Activated CD8-positive, alpha-beta T cell treated with anti-CD3 and anti-CD28 coated beads, Interleukin-2, amount 10 ng/mL, durations not matched to agents 7 days and 5 days (primary cell): ENCODE measurements at places on chromosomes 7 and 10.
A peak's percentile ranks its signal among the peaks of the same experiment; 100 is the strongest.

DNA sequence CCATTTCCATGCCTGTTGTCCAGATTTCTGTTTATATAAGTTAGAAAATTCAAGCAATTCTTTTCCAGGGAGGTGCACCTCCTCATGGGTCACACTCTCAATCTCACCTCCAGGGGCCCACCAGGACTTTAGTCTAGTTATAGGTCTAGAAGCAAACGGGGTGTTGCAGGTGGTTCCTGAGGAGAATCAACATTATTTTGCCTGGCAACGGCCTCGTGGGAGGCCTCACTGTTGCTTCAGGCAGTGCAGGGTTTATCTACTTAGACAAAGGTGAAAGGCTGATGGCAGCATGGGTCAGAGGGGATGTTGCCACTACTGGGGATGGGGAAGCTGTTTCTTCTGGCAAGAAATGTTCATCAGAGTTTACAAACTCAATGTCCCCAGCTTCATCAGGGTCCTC, 56.7 kb upstream of the LRRC18 start:
- DNase-seq, result no peak

DNA sequence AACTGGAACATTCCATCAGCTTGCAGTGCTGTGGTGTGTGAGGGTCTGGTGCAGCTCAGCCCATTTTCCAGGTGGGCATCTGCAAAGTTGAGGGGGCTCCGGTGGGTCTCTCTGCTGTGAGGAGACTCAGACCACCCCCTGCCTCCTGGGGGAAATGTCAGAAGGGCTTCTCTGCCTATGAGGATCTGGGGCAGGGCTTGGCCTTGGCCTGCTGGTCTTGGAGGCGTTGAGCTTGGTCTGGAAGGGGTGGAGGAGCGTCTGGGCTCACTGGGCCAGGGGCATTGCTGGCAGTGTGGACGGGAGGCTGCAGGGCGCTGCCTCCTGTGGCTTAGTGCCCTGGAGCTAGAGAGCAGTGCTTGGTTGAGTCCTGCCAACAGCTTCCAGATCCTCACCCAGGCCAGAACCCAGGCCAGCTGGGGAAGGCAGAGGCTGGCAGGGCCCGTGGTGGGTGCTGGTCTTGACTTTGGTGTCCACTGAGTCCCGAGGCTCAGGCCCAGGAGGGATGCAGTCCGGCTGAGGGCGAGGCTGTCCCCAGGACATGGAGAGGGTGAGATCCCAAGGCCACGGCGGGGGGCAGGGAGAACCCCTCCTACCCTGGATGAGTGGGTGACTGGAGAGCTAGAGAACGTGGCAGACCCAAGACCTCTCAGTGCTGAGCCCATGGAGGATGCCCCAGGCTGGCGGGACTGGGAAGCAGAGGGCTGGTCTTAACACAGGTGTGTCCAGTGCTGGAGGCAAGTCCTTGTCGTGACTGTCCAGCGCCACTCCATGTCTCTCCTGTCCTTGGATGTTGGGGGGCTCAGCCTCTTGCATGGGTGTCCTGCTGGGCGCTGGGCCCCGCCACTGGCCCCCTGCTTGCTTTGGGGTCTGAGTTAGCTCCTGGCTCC, 2.8 kb downstream of the SPRN start:
- DNase-seq, result no peak

GRCh38 chr10:82288461-82288881, 413.5 kb downstream of the NRG3 start:
- no peak for DNase-seq

DNA sequence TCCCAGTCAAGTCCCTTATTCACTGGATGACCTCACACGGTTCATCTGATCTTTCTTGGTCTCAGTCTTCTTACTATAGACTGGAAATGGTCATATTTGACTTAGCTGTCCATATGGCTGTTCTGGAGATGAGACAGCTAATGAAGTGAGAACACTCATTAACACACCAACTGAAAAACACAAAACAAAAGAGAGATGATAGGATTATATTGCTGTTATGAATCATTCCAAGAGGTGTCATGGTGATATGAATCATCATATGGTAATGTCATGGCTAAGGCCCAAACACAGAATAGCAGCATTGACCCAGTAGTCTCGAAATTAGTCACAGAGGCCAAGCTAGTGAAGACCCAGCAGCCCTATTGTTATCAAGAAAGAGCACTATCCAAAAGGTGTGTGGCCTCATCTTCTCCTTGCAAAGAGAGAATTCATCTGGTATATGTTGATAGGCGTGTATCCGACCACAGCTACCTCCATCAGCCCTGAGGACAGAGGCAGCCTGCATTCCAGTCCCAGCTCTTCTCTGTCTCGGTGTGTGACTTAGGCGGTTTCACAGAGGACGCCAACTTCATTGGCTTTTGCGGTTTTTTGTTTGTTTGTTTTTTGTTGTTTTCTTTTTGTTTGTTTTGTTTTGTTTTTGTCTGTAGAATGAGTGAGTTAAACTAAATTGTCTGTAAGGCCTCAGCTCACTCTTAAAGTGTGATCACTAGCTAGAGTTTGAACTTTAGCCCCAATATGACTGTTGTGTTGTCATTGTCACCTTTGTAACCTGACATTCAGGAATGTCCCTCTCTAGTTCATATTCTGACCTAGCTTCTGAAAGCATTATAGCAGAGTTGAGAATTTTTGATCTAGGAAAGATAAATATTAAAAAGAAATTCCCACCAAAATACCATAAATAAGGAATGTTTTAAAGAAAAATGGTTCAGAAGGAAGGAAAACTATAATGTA, 97.4 kb upstream of the PDCD4 start:
- DNase-seq, result peak; percentile 53

- peak; percentile 78 for DNase-seq
Observed at GRCh38 chr10:72079356-72079755, 9.0 kb downstream of the SPOCK2 start.

DNA sequence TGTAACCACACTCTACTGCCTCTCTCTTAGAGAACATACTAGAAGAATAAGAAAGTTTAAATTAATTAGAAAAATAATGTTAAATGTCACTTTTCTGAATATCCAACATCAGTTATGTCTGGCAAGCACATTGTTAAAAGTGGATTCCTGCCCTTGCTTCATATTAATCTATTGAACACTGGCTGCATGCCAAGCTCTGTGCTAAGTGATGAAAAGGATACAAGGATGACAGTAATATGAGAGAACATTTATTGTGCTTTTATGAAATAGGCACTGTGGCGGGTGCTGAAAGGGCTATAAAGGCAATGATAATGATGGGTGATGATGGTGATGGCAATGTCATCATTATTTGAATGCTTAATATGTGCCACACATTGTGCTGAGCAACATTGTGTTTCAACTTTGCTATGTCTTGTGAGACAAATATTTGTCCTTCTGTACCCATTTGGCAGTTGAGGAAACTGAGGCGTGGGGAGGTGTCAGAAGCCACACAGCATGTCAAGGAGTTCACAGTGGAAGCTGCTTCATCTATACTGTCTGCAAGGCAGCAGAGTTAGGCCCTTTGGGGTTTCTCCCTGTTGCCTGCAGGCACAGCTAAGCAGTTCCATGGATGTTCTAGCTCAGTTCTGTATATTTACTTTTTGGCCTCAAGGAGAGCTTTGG, 64.2 kb upstream of the RAPGEF5 start:
- no peak for DNase-seq

DNA sequence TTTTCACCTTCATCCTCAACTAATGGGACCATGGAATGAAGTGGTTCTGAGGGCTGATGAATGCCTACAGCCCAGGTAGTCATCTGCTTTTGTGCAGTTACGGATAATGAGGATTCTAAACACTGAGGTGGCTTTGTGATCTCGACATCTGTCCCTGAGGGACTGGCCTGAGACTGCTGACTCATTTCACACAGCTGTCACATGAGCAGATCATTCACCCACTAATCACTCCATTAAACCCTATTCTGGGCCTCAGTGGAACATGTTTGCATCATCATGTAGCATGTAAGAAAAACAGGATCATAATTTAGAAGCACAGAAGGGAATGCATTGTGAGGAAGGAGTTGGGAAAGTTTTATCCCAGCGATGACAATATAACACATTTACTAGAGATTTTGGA, 79.4 kb upstream of the FEZF1 start:
- DNase-seq, result no peak
